ENCODE measurements at places on chromosomes 2 and 18.

DNA sequence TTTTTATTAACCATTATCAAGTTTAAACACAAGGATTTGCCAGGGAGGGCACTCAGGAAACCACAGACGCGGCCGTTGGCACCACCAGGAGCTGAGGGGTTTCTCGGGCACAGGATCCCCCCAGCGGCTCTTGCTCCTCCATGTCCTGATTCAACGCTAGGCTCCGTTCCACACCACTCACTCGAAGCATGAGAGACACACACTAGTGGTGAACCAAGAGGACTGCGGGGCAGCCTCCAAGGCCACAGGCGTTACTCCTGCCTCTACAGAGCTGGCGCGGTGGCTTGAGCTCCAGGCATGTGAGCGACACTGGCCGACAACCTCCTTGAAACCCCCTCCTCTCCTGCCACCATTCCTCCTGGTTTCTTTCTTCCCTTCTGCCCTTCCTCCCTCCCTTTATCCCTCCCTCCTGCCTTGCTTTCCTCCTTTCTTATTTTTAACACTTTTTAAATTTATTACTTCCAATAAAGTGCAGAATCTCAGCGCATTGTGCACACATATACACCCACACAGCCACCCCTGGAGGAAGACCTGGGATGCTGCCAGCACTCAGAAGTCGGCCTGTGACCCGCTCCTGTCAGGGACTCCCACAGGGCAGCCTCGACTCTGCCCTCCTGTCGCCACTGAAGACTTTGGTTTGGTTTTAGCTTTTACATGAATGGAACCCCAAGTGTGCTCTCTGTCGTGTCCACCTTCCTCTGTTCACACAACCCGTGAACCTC is 21.7 kb downstream of the COX7A2L start:
- DNase-seq: no peak

DNA sequence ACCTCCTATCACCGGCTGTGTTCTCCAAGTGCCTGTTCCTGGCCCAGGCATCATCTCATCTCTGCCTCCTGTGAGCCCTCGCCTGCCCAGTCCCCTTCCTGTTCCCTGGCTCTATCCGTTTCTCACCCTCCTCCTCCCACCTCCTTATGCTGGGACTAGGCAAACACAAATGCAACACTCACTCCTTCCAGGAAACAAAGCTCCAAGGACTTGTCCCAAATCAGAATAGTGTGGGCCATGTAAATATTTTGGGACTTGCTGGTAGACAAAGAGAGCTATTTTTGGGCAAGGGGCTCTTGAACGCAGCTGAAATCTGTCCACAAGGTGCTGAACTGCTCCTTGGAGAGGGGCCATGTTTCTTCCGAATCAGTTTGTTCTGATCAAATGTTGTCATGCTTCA is 25.3 kb downstream of the MBP start:
- no peak for DNase-seq

- DNase-seq: no peak
Observed at GRCh38 chr2:9618410-9618809, 12.4 kb downstream of the YWHAQ start.

DNA sequence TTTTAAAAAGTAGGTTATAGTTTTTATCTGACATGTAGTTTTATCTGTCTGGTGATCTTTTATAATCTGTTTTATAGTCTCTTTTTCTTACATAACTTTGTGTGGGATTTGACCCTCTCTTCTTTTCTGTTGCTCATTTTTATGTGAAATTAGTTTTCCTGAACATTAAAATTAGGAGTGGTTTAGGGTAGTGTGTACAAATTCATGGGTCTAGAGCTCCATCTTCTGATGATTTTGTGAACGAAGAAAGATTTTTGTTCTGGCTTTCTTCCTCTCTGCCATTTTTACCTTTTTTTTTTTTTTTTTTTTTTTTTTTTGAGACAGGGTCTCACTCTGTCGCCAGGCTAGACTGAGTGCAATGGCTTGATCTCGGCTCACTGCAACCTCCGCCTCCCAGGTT is 46.6 kb downstream of the SLC30A6 start:
- DNase-seq: no peak

GRCh38 chr2:238920601-238921001 is 72.7 kb downstream of the TWIST2 start:
- no peak for DNase-seq

GRCh38 chr2:172997031-172997430 is 78.6 kb upstream of the MAP3K20 start:
- DNase-seq: no peak

GRCh38 chr2:231714639-231715498 is 6.5 kb downstream of the PTMA start:
- DNase-seq: no peak

GRCh38 chr18:24232800-24233199 is 93.9 kb downstream of the CABYR start:
- no peak for DNase-seq

DNA sequence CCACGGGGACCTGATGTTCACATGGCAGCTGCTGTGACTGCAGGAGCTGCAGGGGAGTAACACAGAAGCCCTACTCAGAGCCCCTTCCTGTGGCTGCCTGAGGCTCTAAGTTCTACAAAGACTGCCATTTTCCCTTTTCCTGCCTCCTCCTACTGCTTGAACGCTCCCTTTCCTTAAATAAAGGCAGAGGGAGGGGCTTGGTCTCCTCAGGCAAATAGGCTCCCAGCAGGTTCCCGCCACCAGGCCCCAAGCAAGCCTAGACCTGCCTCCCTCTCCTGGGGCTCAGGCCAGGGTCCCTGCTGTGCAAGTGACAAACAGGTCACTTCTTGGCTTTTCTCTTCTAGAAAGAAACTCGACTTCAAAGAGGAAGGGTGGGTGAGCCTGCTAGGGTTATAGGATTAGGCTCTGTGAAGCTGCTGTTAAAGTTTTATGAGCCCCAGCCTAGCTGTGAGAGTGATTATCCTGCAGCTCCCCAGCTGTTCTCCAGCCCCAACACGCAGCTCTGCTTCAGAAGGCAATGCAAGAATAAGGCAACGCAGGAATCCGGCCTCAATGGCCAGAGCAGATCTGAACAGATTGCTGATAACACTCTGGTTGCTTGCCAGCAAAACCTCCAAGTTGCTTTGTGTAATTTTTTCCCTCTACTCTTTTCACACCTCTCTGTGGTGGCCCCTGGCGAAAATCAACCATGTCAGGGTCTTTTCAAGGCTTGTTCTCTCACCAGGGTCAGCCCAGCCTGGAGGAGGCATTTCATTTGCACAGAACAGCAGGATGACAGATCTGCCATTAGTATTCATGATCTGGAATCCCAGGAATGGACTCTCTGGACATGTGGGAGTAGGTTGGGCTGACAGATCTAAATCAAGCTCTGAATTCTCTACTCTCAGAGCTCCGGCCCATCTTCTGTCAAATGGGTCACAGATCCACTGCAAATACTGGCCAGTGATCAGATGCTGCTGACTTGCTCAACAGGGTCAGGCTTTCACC is 71.3 kb downstream of the MRO start:
- no peak for DNase-seq

- peak; percentile 80 for DNase-seq
Observed at GRCh38 chr2:168156661-168157060, 90.7 kb downstream of the STK39 start.

DNA sequence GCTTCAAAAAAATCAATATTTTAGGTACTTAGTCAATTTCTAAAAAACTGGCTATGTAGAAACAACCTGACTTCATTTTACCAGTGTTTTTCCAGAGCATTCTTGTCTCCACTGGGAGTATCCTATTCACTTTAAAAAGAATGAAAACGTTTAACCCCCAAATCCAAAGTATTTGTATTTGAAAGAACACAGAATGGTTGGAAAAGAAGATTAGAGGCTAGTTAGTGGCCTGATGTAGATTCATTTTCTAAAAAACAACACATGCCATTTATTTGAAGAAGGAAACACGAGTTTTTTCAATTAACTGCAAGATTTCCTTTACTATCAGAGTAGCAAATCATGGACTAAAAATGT is 74.6 kb downstream of the PLEKHM3 start:
- no peak for DNase-seq

- no peak for DNase-seq
Observed at GRCh38 chr2:30652271-30652915, 154.9 kb downstream of the CAPN13 start.

DNA sequence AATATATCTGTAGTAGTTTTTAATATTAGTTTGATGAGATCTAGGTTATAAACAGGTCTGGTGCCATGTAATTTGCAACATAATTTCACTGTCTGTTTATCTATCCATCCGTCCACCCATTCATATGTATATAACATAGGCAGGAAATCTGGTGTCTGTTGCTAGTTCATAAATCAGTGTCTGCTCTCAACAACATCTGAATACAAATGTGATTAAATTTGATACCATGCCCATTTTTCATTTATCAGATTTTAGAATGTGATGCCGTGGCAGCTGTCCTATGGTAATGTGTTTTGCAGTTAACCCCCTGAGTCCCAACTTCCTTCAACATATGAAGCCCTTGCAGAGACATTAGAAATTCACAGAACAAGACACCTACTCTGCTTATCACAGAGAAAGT is 228.4 kb downstream of the CMPK2 start:
- DNase-seq: no peak

DNA sequence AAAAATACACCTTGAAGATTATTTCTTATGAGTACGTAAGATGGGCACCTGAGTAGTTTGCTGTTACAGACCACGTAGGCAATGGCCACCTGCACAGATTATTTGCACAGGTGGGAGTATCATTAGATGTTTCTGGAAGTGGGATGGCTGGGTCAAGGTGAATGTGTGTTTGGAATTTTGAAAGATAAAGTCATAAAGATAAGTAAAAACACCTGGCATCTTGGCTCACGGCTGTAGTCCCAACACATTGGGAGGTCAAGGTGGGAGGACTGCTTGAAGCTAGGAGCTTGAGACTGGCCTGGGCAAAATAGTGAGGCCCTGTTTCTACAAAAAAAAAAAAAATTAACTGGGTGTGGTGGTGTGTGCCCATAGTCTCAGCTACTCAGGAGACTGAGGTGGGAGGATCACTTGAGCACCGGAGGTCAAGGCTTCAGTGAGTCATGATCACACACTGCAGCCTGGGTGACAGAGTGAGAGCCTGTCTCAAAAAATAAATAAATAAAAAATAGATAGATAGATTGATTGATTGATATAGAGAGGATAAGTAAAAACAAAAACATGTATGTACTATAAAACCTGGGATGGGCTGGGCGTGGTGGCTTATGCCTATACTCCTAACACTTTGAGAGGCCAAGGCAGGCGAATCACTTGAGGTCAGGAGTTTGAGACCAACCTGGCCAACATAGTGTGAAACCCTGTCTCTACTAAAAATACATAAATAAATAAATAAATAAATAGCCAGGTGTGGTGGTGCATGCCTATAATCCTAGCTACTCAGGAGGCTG is 30.4 kb downstream of the ODC1 start:
- DNase-seq: no peak

DNA sequence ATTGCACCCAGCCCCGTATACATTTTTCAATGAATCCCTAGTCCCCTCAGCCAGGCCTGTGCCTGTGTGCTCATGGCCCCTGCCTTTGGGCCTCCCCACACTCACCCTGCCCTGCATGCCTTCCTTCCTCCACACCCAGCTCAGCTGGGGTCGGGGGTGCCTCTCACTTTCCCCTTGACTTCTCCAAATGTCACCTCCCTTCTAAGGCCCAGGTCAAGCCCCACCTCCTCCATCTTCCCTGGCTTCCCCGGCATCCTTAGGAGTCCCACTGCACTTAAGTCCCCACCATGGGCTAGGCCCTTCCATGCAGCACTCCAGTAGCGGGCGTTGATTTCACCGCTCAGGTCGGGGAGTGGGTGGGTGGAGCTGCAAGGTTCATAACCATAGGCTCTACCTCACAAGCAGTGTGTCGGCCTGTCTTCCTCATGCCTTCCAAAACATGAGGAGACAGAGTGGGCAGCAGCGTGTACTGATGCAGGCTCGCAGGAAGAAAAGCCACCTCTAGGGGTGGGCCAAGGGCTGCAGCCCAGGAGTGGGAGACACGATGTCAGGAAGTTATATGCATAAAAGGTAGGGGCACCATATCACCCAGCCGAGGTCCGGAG is 47.7 kb downstream of the DNMT3A start:
- no peak for DNase-seq

- peak; percentile 63 for DNase-seq
Observed at GRCh38 chr18:80171054-80171872, 62.2 kb downstream of the ADNP2 start.

GRCh38 chr2:20585710-20586594 is 64.9 kb downstream of the HS1BP3 start:
- DNase-seq: no peak

DNA sequence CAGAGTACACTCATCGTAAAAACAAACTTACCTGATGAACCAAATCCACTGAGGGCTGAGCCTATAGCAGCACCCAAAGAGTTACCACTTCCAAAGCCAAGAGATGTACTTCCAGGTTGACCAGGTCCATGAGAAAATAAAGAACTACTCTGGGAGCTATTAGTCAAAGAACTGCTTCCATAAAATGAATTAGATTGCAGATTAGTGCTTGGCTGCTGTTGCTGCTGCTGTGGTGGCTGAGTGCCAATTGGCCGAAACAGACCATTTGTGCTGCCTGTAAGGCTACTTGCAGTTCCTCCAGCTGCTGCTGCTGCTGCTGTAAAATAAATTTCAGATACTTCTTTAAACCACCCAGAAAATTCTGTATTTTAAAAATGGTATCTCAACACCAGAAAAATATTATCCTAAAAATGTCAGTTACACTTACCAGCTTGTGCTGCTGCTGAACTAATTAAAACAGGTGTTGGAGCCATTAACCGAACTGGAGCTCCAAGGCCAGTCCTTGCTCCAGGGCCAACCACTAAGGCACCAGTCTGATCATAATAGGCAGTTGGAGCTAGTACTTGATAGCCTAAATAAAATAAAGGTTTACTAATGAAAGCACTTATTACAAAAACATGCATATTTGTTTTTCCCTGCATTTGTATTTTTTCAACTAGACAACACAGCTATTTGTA is 58.1 kb upstream of the SDC1 start:
- peak; percentile 36 for DNase-seq

DNA sequence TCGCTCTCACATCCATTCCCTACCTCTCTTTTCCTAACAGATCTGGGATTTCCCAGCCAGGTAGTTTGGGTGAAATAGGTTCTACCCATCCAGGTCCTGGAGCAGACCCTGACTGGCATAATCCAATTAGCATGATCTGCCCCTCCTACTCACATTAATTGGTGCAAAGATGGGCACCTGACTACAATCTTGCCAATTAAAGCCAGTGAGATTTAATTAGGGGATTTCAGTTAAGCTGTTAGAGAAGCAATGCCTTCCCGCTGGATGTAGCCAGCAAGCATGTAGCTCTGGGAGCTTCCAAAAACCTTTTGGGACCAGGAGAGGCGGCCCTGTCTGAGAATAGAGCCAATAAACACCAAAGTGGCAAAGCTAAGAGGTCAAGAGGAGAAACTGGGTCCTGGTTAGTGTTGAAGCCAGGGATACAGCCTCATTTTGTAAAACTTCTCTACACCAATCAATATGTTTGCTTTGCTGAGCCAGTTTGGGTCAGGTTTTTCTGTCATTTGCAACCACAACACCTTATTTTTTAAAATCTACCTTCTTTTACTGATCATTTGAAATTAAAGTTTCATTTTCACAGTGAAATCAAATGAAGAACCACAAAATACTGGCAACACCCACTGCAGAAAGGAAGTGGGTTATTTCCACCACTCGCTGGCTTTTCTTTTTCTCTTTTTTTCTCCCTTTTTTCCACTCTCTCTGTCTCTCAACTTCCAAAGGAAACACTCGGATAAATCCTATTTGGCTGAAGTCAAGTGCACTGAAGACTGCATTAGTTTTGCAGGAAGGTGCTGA is 3.2 kb upstream of the TTC39C start:
- DNase-seq: no peak

- peak; percentile 80 for DNase-seq
Observed at GRCh38 chr2:19764998-19765397, 136.8 kb downstream of the TTC32 start.
